SW 1271 (cell line): ENCODE measurements at places on chromosomes 4 and X.

- peak; percentile 45 for DNase-seq
These were observed 1995.9 kb downstream of the C4orf33 start for GRCh38 chr4:131091896-131092295.

- DNase-seq: peak; percentile 2
These were observed 345.5 kb downstream of the ANK2 start for GRCh38 chr4:113394730-113395530.

- no peak for DNase-seq
These were observed 994.0 kb downstream of the ARAP2 start for GRCh38 chr4:35250331-35250730.

DNA sequence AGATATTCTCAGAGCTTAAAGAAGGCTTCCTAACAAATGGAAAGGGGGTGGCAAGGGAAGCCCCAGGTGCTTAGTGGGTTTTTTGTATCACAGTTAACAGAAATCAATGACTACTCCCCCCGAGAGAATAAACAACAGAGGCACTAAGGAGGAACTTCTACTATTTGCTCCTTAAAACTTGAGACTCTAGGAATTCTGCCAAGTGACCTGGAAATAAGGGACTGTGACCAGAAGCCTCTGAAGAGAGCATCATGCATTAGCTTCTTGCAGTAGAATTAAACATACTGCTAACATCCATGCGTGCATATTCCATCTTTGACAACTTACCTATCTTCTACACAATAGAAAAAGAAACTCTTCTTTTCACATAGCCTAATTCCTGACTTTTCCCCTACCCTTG is 86.8 kb downstream of the CAMK2D start:
- DNase-seq: no peak

DNA sequence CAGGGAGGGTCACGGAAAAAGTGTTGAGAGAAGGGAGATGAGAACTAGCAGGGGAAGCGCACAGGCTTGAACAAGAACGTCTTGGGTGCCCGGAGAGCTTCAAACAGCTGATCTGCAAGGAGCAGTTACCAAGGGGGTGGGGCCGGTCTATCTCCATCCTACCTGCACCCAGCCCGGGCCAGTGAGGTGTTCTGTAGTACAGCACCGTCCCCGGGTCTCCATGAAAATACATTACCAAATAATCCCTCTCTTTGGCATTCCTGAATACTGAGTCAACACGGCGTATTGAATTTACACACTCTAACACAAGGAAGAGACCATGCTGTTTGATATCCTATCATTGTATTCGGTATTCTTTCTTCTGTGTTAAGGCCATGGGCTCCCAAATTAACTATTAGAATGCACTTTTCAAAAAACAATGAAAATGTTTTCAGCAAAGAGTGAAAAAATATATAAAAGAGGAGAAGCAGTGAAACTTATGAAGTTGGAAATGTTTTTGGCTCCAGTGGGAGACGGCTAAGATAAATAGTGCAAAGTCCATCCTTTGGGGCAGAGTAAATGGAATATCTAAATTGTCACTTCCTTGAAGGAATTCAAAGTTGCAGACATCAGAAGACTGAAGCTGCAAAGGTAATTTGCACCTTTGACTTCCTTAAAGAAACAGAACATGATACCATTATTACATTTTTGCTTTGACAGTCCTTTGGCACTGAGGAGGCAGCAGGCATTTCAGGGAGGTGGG is 90.3 kb downstream of the DHRSX start:
- DNase-seq: no peak

DNA sequence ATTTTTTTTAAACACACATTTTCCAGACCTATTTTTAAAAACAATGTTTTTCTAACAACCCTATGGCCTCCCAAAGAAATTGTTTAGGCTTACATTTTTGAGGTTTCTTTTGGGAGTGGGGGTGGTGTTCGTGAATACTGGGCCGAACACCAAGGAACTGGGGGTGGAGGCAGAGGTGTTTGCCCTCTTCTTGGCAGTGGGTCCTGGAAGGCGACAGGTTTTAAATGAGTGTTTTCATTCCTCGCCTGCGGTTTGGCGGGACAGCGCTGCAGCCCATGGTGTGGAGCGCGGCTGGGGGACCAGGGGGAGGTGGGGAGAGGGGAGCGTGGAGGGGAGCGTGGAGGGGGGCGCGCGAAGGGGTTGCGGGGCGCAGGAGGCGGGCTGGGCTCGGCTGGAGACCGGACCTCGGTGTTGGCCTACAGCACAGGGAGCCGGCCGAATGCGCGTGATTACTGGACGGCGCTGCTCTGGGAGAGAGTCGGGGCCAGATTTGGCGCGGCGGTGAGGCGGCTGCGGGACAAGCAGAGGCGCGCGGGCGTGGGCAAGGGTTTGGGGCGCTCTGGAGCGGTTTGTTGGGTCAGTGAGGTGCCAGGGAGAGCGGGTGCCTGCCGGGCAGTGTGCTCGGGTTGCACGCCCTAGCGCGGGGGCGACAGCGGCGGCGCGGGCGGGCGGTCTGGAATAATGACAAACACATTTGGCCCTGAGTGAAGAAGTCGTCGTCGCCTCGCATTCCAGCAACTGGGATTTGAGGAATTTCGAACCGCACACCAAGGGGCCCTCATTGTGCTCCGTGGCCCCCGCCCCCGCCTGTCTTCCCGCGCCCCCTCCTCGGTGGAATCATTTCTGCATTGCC is 764 bp downstream of the PDGFRA start:
- DNase-seq: no peak

- no peak for DNase-seq
These were observed 24.3 kb downstream of the SHROOM3 start for GRCh38 chr4:76459291-76459723.

DNA sequence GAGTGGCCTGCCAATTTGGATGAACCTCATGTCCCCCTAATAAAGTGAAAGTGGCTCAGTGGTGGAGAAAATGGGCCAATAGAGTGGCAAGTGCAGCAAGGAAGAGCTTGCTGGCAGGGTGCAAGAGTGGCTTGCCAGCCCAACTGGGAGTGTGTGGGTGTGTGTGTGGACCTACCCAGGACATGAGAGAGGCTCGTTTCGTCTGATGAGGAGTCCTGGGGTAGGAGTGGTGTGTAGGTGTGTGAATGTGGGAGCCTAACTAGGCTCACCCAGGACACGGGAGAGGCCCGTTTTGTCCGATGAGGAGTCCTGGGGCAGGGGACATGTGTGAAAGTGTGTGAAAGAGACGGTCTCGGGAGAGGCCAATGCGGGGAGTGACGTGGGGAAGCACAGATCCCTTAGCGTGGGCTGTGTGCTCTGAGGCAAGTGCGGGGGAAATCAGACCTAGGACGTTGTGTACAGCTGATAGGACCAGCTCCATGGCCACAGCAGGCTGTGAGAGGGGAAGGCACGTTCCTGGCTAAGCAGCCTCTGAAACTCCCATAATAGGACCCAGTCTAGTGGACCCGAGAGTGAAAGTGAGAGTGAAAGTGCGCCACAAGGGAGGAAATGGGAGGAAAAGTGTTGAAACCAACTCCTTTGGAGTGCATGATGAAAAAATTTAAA is 5.3 kb downstream of the GAGE10 start:
- no peak for DNase-seq

DNA sequence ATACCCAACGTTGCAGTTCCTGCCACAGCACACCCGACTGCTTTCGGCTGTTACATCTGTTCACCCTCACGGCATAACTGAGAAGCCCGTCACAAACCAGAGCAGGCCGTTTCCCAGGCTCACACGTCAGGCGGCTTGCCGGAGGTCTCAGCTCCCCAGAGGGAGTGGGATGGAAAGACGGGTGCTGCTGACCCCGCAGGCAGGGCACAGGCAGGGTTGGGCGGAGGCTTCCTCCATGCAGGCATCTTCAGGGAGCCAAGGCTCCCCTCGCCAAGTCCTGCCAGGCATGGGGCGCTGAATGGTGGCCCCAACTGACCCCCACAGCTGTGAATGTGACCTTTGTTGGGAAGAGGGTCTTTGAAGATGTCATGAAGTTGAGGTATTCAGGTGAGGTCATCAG is 57.5 kb downstream of the ACOX3 start:
- DNase-seq: no peak
